ENCODE measurements at places on chromosomes 1 and 21.

GRCh38 chr1:18407166-18408045, 73.3 kb upstream of the KLHDC7A start:
- DNase-seq = no peak

DNA sequence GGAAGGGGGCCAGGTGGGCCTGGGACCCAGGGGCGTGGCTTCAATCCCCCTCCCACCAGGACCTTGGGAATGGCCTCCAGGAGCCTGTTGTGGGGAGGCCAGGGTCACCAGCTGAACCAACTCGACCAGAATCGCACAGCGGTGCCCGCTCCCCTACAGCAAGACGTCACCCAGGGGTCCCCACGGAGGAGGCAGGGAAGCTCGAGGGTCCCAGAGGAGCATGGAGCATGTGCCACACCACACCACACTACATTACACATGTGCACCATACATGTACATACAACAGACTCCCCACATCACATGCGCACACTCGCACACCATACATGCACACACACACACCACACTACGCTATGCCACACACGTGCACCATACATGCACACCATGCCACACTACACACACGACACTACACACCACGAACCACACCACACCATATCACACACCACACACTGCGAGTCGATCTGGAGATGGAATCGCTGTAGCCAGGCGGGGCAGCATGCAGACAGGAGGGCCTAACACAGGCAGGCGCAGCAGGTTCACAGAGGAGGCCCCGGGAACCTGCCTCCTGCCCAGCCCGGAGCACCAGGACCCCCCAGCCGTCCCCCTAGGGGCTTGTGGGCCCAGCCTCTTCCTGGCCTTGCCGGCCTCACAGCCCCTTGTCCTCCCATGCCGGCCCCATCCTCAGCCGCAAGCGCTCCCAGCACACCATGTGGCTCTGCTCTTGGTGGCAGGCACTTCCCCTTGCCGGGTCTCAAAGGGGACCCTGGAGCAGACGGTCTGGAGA, 596 bp downstream of the ITGB2 start:
- peak; percentile 33 for DNase-seq

GRCh38 chr1:11039351-11040104, 7.5 kb downstream of the MASP2 start:
- DNase-seq = no peak

- no peak for DNase-seq
Observed at GRCh38 chr1:154829062-154829461, 41.0 kb downstream of the KCNN3 start.

- DNase-seq = no peak
Observed at GRCh38 chr1:194975913-194976312, 1632.3 kb downstream of the KCNT2 start.

GRCh38 chr1:198776602-198777029, 137.8 kb downstream of the PTPRC start:
- no peak for DNase-seq

DNA sequence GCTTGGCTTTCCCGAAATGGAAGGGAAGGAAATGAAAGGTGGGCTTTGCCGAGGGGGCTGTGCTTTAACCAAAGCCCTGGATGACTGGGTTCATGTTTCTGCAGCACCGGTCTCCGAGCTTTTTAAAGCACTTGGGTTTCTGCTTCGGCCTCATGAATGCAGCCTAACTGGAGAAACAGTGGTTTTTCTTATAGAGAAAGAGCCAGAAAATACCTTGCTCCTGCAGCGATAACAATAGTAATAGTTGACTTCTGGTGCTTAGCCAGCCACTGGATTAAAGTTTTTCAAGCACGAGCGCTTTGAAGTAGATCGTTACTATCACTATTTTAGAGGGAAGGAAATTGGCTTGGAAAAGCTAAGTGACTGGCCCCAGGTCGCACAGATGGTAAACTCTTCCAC, 500 bp upstream of the DOCK7 start:
- no peak for DNase-seq

GRCh38 chr1:215082532-215083382, at the start of gene KCNK2:
TSS of gene KCNK2 (plus strand) at chr1:215082737. CDS start at chr1:215083386, 649 bp downstream.
- no peak for DNase-seq
